Uterus (tissue), 4 donors: ENCODE measurements at places on chromosomes 3 and 15. TPM values are rescaled to one million over a fixed set of nuclear protein-coding genes. Genes with fewer than 3 reads are reported as not detected.

The TRH gene
- total RNA-seq: not detected

The CHRNA3 gene
- 1.3 TPM for total RNA-seq

The ITGA11 gene
- 37.3 TPM for total RNA-seq

The CLRN1 gene
- not detected for total RNA-seq

The TEX264 gene
- 62.1 TPM for total RNA-seq

GRCh38 chr3:170226426-170226960, 4.3 kb downstream of the PRKCI start:
- no peak for DNase-seq

DNA sequence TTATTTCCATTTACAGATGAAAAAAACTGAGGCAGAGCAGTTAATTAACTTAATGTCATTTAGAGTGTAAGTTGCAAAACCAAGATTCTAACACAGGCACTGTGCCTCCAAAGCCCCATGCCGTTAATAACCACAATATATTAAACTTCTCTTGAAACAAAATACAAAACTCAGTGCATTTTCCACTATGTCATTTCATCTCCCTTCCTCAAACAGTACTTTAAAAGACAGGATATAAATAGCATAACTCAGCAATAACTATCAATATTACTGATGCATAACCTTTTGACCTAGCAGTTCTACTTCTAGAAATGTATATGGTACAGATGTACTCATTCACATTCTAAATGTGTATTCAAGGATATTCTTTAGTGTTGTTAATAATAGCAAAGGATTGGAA, 5.1 kb upstream of the TASOR start:
- no peak for DNase-seq

- no peak for DNase-seq
Observed at GRCh38 chr3:78895528-78895927, 872.3 kb downstream of the ROBO1 start.

DNA sequence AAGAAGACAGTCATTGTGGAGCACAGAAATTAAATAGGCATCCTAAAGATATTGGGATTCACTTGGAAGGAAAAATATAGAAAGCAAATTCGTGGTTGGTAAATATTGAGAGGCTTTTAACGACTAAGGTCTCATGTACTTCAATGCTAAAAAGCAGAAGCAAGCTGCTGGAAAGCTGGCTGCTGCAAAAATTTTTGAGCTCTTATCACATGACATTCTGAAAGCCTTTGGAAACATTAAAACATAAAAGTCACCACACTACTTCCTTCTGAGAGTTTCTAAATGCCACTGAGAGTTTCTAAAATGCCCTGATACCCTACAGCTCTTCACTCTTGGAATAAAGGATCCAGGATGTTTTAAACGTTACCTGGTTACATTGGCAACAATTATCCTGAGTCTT, 39.0 kb upstream of the CBLB start:
- no peak for DNase-seq

DNA sequence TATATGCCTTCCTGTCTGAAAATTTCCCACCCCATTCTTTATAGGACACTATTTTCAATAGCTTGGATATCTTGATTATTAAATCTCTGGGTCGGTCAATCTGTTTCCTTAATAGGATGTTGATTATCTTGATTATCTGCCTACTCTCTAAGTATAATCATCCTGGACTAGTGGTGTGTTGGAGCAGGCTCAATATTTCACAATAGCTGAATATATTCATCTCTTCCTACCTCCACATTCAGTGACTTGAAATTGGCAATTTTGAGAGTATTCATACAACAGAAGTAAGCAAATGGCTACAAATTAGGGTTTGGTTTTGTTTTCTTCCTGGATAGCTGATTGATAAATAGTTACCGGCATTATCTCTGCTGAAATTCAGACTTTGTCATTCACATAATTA, 1162.6 kb downstream of the ROBO1 start:
- DNase-seq: no peak

- DNase-seq: no peak
Observed at GRCh38 chr15:100959066-100960050, 40.2 kb downstream of the LRRK1 start.

- no peak for DNase-seq
Observed at GRCh38 chr15:27250223-27250622, 279.2 kb downstream of the GABRG3 start.

- no peak for DNase-seq
Observed at GRCh38 chr3:88267441-88267840, 117.7 kb downstream of the C3orf38 start.
